ENCODE measurements at places on chromosomes 2 and 18. TPM values are rescaled to one million over a fixed set of nuclear protein-coding genes. Genes with fewer than 3 reads are reported as not detected.

DNA sequence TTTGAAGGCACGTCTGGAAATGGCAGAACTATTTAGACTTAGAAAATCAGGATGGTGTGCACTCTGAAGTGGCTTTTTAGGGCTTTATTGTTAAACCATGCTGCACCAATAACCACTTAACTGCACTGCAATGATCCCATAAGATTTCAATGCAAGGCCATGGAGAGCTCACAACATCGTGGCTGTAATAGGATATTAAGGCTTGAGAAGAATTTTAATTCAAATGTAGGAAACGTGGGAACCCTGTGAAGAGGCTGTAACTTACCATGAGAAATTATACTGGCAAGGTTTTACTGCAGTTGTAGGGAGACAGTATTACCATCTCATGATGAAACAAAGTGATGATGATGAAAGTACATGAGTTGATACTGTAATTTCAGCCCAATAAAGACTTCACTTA lies 242.5 kb downstream of the AFF3 start:
- H3K4me3 ChIP-seq = no peak overlapping the region
- H3K27ac ChIP-seq = no peak overlapping the region
- H3K4me1 ChIP-seq = no peaks in the 10 kb centered on the region
- no peaks in the 10 kb centered on the region for H3K36me3 ChIP-seq

GRCh38 chr2:105387225-105387624 lies 11.6 kb downstream of the FHL2 start:
- H3K27me3 ChIP-seq = no peaks in the 10 kb centered on the region
- no peak overlapping the region for H3K27ac ChIP-seq
- no peak for DNase-seq
- peaks cover 3% of the 10 kb centered on the region for H3K36me3 ChIP-seq
- H3K4me3 ChIP-seq = no peak overlapping the region
- H3K4me1 ChIP-seq = peaks cover 3% of the 10 kb centered on the region

Gene OSR1
- 79.1 TPM for total RNA-seq

DNA sequence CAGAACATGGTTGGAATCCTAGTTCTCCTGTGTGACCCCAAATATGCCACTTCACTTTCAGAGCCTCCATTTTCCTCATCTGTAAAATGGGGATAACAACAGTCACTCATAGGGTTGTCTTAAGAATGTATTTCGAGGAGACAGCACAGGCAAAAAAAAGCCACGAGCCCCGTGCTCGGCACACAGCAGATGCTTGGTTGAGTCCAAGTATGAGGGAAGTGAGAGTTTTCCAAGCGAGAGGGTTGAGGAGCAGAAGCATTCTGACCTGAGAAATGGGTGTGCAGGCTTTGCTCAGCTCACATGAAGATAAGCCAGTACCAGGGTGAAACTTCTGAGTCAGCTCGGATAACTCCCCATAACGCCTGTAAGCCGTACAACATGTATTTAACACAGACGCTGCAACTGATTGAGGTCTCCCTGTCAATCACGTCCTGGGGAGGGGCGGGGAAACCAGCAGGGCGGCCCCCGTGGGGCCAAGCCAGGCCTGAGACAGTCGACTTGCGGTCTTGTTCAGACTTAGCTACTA lies 23.0 kb upstream of the ODC1 start:
- no peak overlapping the region for H3K27ac ChIP-seq
- H3K36me3 ChIP-seq = no peaks in the 10 kb centered on the region
- no peaks in the 10 kb centered on the region for H3K27me3 ChIP-seq
- H3K4me3 ChIP-seq = no peak overlapping the region

DNA sequence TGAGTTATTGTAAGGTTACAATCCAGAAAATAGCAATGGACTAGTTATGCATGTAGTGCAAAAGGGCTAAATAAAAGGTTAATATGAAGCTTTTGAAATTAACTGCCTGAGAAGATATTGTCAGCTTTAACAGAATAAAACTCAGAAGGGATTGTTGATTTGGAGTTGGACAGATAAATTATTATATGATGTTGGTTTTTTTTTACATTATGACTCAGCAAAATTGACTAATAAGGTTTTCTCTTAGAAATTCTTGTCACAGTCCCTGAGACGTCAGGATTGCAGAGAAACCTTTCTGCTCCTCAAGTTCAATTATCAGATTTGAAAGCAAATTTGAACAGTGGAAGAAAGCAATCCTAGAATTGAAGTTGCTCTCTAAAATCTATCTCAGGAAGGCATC lies 946.9 kb downstream of the CBLN2 start:
- no peaks in the 10 kb centered on the region for H3K36me3 ChIP-seq
- no peak for DNase-seq
- no peak overlapping the region for H3K27ac ChIP-seq

Data from aorta (tissue), 5 donors.